ENCODE measurements at places on chromosomes 1 and 21. TPM values are rescaled to one million over a fixed set of nuclear protein-coding genes. Genes with fewer than 3 reads are reported as not detected.

DNA sequence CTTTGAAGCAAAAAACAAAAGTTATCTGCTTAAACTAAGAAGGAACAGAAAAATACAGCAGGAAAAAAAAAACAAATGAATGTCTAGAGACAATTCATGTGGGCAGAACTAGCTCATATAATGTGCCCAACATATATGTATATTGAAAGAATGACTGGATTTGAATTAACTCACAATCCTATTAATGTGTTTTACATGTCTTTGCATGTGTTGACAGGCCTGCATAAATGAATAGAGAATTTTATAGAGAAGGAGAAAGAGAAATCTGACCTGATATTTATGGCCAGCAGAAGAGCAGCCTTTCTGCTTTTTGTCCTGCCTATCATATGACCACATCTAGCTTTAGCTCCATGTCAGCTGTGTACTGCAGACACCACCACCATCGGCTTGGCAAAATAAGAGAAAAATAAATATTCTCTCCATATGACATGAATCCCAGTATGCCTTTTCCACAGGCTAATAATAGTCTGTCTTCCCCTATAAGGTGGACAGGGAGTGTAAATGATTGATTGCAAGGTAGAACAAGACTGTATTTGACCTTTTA, 171.5 kb upstream of the PALMD start:
- DNase-seq: no peak

DNA sequence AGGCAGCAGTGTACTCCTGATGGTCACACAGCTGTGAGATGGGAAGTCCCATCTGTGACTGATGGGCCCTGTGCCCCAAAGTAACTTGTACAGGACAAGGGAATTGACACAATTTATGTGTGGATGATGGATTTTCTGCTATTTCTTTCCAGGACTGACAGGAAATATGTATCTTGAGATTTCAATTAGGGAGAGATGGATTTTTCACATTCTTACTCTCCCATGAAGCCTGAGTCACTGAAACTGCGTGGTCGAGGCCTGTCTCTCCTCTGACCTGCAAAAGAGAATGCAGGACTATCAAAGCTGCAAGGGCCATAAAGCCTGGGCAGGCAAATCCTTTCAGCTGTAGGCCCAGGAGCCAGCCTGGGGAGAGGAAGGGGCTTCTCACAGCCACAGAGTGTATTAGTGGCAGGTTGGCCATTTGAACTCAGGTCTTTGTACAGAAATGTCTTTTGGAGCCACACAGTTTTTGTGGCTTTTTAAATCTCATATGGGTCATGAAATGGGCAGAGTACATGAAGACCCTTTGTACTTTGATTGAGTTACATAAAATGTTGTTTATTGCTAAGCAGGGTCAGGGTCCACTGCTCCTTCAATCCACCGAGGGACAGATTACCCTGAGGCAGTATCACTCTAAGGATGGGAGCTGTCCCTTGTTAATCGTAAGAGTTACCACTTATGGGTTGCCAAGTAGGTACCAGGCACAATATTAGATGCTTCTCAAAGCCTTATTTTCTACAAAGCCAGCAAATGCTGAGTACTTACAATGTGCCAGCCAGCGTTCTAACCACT, 14.8 kb downstream of the ALX3 start:
- DNase-seq: no peak

TRPM2 gene
- 4.9 TPM for total RNA-seq

SYPL2 gene
- 3.5 TPM for total RNA-seq

CELA3B gene
- total RNA-seq: 2.3 TPM

DNA sequence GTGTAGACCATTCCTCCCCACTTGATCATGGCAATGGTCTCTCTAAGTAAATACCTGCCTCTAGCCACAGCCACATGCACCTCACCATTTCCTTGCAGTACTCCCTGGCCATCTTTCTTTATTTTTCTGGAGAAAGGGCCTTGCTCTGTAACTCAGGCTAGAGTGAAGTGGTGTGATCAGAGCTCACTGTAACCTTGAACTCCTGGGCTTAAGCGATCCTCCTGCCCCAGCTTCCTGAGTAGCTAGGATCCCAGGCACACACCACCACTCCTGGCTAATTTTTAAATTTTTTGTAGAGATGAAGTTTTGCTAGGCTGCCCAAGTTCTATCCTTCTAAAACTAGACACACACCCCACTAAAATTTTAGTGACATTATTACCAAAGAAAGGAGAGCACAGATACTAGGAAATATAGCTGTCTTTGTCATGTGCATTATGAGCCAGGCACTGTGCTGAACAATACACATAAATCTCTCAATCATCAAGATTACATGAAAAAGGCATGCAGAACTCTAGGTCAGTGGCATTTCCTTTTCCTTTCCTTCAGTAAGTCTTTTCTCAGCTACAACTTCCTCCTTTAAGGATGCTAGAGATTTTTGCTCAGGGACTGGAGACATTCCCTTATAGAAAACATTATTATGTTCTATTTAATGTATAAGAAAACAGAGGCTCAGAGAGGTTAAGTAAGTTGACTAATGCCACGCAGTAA, 95.0 kb upstream of the SERBP1 start:
- no peak for DNase-seq

DNA sequence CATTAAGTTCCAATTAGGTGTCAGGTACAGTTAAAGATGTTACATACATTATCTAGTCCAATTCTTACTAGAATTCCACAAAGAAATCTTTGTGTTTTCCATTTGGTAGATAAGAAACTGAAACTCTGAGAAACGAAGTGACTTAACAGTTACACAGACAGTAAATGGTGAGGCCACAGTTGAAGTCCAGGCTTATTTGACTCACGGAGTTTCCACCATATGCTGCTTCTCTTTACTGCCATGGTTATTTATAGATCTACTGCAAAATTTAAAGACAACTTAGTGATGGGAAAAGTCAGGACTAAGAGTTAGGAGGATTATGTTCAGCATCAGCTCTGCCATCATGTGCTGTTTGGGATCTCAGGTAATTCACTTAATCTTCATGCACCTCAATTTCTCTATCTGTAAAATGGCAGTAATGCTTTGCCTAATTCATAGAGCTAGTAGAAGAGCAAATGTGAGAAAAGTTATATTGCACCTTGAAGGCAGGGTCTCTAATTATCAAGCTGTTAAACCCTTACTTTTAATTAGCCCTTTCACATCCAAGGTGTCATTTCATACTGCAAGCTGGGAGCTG, 26.2 kb upstream of the SAMSN1 start:
- DNase-seq: no peak

PROK1 gene
- 6.9 TPM for total RNA-seq

GRCh38 chr1:185526344-185527307, 207.6 kb upstream of the HMCN1 start:
- no peak for DNase-seq

C1orf226 gene
- 5.9 TPM for total RNA-seq

AIM2 gene
- total RNA-seq: 1.5 TPM

- no peak for DNase-seq
These were observed 38.2 kb downstream of the ZBTB17 start for GRCh38 chr1:15937706-15938168.

OR2T35 gene
- total RNA-seq: not detected

GRCh38 chr1:13576926-13577325, 6.7 kb upstream of the PDPN start:
- DNase-seq: no peak

DNA sequence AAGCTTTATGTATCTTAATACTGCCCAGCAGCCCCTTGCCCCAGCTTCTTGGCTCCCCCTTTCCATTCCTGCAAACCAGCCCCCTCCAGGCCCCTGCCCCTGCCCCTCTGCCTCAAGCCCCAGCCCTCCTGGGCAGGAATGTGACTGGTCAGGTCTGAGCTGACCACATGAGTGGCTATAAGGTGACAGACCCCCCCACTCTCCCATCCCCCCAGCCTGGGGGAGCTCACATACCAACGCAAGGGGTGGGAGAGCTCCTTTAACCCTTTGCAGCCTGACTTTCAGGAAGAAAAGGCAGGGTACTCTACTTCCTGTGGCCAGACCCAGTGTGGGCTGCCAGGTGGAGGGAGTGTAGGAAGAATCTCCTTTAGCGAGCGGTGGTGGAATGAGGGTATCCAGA, 33.2 kb downstream of the AHDC1 start:
- DNase-seq: no peak

DNA sequence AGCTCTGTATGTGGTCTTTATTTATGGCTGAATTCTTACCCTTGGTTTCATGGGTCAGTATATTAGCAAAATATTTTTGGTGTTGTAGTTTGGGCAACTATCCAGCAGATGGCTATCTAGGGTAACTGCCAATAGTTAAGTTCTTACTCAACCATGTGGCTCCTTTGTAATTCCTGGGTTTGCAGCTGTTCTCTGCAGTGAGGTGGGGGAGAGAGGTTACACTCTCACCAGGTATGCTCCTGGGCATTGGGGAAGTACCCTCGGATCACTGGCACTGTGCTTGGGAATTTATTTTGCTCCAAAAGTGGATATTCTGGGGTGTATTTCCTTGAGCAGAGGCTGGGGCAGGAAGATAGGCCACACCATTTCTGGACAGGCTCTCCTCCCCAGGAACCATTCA, 436.7 kb upstream of the TMPRSS15 start:
- no peak for DNase-seq

DNA sequence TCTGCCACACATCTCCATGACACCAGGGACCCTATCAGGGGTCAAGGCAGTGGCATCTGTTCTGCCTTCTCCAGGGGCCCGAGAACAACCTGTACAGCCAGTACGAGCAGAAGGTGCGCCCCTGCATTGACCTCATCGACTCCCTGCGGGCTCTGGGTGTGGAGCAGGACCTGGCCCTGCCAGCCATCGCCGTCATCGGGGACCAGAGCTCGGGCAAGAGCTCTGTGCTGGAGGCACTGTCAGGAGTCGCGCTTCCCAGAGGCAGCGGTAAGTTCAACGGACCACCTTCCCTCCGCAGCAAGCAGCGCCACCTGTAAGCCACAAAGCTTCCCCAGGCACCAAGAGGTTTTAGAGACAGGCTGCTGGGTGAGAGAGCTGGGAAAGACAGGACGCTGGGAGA, 15.9 kb downstream of the MX2 start:
- DNase-seq: no peak

KRTAP19-1 gene
- not detected for total RNA-seq

DNA sequence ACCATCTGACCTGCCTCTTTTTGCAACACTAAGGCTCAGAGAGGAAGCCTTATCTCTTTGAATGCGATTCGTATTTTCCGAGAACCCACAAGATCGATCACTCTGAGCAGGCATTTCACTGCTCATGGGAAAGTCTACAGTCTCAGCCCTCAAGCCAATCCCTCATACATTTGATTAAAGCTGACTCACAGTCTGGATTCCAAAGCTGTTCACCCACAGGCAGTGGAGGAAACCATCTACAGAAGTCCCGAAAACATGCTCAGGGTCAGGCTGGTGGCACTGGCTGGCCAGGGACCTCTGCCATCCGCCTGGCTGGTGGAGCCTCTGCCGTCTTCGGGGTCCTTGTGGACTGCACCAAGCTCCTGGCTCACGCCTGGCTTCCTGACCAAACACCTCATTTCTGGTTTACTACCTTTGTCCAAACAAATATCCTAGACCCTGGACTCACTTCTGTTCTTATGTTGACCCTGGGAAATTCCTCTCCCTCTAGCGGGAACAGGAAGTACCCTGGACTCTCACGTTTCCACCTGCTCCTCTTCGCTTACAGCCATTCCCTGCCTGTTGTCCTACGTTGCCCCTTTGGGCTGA, 650.0 kb downstream of the SMYD3 start:
- no peak for DNase-seq

GRCh38 chr1:37143800-37144199, 109.5 kb upstream of the GRIK3 start:
- no peak for DNase-seq

SMG5 gene
- total RNA-seq: 62.1 TPM

ETV3L gene
- not detected for total RNA-seq

DNA sequence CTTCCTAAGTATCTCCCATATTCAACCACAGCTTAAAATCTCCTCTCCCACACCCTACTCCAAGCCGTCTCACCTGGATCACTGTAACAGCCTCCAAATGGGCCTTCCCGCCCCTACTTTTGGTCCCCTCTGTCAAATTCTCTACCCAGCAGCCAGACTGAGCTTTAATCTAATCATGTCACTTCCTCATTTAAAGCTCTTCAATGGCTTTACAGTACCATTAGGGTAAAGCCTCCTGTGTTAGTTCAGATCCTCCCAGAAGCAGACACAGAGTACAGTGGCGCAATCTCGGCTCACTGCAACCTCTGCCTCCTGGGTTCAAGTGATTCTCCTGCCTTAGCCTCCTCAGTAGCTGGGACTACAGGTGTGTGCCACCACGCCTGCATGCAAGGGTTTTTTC, 46.8 kb upstream of the PSEN2 start:
- no peak for DNase-seq

NFIA gene
- total RNA-seq: 75.8 TPM

GRCh38 chr1:211697356-211697755, 21.9 kb upstream of the NEK2 start:
- DNase-seq: no peak

AMY2A gene
- total RNA-seq: not detected

ZNF593OS gene
- total RNA-seq: not detected

CAMK1G gene
- not detected for total RNA-seq

DNA sequence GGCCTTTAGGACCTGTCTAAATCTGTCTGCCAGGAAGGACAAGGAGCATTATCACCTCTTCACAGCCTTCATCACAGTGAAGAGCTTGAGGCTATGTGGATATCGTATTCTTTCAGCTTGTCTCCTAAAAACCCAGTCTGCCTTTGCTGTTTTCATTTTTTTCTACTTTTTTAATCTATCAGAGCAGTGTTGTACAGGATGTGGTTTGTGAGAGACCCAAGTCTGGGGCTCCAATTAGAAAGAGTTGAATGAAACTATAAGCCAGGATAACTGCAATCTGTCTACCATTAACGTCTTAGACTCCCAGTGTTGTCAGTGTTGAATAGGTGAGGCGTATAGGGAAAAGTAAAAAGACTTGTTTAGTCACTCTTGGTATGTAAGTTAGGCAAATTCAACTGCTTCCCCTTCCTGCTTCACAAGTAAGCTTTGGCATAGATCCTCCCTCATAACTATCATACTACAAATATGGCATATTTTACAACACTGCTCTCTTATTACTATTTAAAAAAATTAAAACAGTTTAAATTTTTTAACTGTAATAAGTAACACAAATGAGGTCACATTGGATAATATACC, 1225.8 kb upstream of the PRMT6 start:
- DNase-seq: no peak

GRCh38 chr21:33844104-33844889, 71.3 kb downstream of the ATP5PO start:
- no peak for DNase-seq

CA6 gene
- total RNA-seq: not detected

DNA sequence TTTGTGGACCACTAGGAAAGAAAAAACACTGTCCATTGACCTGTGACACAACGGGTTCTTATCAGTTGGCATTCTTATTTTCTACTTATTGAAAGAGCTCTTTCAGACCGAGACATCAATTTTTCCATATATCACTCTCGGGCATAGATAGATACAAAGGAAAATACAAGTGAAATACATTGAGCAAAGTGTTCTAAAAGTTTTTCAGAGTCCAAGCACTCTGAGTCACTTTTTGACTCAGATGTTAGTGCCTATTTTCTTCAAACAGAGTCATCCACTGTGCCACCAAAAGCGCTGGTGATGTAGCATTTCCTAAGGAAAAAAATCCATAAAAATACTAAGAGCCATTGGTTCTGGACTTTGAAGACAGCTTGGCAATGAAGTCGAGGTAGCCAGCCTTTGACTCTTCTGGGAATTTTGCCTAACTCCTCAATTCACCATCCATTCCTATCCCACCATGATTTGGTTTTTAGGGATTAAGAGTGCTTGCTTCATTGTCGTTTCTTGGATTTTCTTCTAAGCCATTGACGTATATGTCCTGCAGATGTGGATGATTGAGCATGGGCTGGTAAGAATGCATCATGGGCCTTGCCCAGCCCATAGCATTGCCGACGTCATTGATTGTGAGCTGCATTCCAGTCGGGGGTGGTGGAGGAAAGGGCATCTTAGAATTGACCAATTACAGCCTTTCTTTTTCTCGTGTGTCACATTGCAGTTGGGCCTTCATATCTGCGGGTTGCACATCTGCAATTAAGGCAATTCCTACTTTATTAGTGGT, 10.6 kb downstream of the GALNT2 start:
- DNase-seq: no peak
